Femur (tissue), 1 donor: ENCODE measurements at places on chromosomes 13 and 19.

- no peak for DNase-seq
These were observed 11.3 kb upstream of the ERICH6B start for GRCh38 chr13:45626731-45627374.

DNA sequence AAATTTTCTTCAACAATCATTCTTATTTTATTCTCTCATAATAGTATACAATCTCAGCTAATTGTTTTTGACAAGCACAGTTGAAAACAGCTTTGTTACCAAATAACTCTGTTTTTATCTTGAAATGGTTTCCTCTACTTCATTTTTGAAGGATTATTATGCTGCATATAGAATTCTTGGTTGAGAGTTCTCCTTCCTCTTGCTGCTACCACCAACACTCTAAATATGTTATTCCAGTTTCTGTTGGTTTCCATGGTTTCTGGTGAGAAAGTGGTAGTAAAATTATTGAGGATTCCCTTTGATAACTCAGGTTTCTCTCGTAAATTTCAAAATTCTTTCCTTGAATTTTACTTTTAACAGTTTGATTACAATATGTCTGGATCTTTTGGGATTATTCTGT is 1725.9 kb downstream of the PCDH9 start:
- DNase-seq = no peak

- DNase-seq = no peak
These were observed 98.0 kb downstream of the ZDHHC20 start for GRCh38 chr13:21361123-21361522.

GRCh38 chr13:41453620-41454019 is 3.7 kb upstream of the RGCC start:
- DNase-seq = no peak

GRCh38 chr13:72163678-72164077 is 296.7 kb upstream of the DACH1 start:
- no peak for DNase-seq

DNA sequence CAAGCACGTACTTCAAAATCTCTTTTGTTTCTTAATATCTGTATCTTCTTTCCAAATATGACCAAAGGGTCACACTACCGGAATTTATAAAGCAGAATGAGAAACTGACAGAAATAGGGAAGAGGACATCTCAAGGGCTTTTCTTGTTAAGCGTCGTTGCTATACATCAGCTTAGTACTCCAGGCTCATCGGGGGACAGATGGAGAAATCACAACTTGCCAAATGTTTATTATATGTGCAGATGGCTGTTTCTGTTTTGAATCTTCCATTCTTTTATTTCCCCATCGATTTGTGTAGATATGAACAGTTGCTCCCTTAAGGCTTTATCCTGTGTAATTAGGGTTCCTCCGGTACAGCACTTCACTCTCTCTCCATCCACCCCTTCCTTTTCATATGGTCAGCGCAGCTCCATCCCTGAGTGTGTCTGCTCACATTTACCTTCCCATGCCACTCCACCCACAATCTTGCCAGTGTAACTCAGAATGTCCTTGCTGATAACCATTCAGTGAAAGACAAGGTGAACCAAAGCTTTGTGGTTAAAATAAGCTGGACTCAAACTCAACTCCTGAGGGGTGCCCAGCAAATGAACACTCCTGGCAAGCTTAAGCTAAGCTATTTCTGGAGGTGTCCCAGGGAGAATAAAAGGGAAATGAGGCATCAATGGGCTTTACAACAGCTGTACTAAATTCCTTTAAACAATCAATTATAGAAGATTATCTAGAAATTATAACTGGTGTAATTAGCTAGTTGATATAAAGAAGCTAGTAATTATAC is 51.3 kb downstream of the TBC1D4 start:
- DNase-seq = no peak

GRCh38 chr13:78306519-78307206 is 296.7 kb downstream of the POU4F1 start:
- DNase-seq = no peak

- DNase-seq = no peak
These were observed 80.7 kb downstream of the TEX29 start for GRCh38 chr13:111401151-111401550.

DNA sequence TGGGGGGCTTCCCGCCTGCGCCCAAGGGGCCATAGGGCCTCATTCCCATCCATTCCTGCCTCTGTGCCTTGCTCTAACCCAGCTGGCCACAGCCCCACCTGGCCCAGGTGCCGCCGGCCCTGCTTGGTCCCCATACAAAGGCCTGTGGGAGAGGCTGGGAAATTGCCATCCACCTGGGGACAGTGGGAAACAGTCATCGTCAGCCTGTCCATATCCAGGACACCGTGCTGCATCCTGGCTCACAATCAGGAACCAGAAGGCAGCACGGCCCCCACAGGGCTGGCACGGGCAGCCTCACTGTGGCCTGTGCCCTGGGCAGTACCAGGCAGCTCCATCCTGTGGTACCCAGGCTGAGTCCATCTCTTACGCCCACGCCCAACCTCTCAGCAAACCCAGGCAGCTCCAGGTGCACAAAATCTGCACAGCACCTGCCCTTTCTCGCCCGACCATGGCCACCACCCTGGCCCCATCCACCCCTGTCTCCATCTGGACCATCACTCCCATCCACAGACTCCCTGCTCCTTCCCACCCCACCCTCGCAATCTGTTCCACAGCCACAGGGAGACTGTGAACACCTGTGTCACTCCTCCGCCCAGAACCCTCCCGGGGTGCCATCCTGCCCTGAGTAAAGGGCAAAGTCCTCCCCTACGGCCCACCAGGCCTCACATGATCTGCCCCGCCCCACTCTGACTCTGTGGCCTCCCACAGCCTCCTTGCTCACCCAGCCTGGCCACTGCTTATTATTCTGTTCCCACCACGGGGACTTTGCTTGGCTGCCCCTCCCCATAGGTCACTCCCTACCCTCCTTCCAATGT is 21.1 kb upstream of the FBXO27 start:
- DNase-seq = no peak

GRCh38 chr19:54287456-54287855 is 6.5 kb upstream of the LILRB2 start:
- no peak for DNase-seq

GRCh38 chr13:52947921-52948373 is 80.7 kb upstream of the OLFM4 start:
- no peak for DNase-seq

DNA sequence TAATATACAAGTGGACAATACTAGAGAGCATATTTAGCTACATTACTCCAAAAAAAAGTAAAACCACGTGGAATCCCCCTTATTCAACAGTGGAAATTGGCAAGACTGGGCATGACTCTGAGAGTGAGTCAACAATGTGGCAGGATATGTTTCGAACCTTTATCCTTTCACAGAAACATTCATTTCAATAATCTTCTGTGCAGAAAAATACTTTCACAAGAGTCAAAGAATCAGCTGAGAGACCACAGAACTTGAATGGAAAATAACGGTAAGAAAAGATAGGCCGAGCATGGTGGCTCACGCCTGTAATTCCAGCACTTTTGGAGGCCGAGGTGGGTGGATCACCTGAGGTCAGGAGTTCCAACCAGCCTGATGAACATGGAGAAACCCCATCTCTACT is 25.1 kb upstream of the CD70 start:
- DNase-seq = no peak

DNA sequence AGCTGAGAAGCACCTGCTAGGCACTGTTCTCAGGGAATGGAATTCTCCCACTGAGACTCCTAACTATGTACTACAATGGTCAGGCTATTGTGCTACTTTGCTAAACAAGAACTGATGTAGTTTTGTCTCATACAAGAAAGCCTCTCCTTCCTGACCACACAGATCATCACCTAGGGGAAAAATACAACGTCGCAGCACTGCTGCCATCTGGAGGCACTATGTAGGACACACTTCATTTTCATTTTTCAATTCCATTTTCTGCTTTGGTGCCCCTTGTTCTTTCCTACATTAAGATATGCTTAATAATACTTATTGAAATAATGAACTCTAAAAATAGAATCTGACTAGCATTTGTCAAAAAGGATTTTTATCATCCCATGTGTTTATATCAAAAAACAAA is 21.1 kb downstream of the PROSER1 start:
- no peak for DNase-seq
